NCI-H1092 treated with DMSO at 0.1 percent for 48 hours (cell line): ENCODE measurements at places on chromosomes 4 and X.

- DNase-seq = no peak
Measured at GRCh38 chr4:82694046-82694445, 104.5 kb downstream of the SCD5 start.

- DNase-seq = no peak
Measured at GRCh38 chrX:131544218-131544617, 344 bp downstream of the OR13H1 start.

- no peak for DNase-seq
Measured at GRCh38 chr4:144371485-144371884, 231.0 kb upstream of the GYPA start.

- no peak for DNase-seq
Measured at GRCh38 chr4:8400632-8401325, 39.7 kb downstream of the ACOX3 start.

DNA sequence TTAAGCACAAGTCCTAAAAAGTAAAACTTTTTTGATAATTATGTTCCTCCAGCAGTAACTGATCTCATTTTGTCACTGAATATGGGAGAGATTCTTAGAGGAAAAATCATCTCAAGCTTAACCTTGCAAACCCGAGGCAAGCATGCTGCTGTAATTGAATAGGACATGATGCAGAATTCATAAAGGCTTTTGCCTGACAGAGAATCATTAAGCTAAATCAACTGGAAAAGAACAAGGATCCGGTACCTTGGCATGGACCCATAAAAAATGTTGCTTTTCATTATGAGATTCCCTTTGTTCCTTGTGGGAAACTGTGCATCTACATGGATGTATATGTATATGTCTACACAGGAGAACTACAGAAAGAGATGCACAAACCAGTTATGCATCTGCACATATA is 149.1 kb downstream of the PAPSS1 start:
- DNase-seq = no peak

GRCh38 chr4:185657699-185658098 is 122.4 kb upstream of the PDLIM3 start:
- no peak for DNase-seq

DNA sequence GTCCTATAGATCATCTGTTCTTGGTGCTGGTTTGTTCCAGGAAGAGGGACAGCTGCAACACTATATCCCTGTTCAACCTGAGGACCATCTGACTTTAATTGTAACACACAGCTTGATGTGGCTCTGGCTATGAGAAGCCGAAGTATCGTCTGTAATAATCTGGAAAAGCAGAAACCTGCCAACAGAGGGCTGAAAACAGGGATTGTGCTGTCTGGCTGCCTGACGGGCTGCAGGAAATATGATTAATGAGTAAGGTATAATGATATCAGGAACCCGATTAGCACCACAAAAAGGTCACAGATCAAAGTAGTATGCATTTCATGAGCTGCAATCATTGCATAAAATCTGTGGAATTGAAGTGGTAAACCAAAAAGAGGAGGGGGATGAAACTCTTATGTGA is 170.4 kb upstream of the MAB21L2 start:
- no peak for DNase-seq
